ENCODE measurements at places on chromosomes 13 and 19.

DNA sequence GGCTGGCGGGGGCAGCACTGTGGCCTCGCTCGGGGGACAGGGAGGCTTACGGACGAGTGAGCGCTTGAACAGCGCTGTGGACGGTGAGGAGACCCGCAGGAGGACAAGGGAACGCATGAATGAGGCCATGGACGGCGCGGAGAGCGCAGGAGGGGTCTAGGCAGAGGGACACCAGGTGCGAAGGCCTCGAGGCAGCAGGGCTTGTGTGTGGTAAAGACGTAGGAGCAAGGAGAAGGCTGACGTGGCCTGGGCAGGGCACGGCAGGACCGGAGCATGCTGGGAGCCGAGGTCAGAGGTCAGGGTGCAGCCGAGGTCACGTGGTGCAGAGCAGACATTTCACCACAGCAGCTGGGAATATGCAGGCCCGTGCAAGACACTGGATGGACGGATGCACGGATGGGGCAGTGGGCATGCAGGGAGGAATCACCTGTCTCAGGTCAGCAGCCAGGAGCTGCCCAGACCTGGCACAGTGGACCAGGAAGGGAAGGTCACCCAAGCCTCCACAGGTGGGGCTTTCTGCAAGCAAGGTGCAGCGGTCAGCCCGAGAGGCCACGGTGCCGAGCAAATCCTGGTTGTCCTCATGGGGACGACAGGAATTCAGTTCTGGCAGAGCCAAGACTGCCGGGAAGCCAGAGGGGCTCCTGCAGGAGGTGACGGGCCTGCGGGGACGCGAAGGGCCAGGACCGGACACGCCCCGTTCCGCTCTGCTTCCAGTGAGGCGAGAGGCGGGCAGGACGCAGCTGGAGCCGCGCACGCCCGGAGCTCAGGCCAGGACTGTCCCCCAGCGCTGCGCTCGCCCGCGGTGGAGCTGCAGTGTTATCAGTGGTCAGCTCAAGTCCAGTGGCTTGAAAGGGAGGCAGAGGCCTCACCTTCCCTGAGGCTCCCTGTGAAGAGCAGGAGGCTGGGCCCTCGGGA is 72.2 kb downstream of the RASA3 start:
- no peak for DNase-seq

- no peak for DNase-seq
Measured at GRCh38 chr13:102333320-102334198, 68.3 kb downstream of the FGF14 start.

DNA sequence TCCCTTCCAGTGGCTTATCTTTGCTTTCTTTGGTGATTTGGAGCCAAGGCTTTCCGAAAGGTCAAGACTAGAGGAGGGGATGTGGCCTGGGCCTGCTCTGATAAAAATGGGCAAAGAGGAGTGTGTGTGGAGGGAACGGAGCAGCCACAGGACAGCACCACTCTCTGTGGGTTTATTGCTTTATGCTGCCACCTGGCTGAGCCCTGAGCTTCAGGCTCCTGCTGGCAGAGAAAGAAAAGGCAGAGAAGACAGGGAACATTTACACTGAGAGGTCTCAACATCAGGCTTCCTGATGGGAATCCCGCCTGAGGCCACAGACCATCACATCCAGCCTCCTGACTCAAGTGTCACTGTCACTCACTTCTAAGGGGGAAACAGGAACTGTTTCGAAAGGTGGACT is 9.2 kb upstream of the GSX1 start:
- DNase-seq = no peak

DNA sequence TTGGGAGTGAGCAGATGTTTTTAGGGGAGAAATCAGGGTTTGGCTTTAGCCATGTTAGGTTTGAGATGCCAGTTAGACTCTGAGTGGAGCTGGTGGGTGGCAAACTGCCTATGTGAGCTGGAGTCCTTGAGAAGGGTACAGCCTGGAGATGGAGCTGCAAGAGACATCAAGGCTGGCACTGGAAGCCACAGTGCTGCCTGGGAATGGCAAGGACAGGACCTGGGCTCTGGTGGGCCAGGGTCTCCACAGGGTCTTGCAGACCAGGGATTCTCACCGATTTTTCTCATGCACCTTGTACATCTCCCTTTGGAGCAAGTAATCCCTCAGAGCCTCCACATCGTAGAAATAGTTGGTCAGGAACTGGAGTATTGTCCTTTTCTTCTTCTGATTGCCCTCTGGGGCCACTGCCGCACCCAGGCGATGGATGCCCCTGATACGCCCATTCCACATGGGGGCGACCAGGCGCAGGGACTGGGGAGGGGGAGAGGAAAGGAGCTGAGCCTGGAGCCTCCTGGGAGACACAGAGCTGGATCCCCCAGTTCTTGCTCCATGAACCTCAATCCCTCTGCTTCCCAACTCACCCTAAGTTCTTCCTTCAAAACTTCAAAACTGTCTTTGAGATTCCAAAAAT is 1.7 kb downstream of the DMAC2 start:
- no peak for DNase-seq

GRCh38 chr19:2540646-2541454 is 64.9 kb downstream of the GADD45B start:
- no peak for DNase-seq

DNA sequence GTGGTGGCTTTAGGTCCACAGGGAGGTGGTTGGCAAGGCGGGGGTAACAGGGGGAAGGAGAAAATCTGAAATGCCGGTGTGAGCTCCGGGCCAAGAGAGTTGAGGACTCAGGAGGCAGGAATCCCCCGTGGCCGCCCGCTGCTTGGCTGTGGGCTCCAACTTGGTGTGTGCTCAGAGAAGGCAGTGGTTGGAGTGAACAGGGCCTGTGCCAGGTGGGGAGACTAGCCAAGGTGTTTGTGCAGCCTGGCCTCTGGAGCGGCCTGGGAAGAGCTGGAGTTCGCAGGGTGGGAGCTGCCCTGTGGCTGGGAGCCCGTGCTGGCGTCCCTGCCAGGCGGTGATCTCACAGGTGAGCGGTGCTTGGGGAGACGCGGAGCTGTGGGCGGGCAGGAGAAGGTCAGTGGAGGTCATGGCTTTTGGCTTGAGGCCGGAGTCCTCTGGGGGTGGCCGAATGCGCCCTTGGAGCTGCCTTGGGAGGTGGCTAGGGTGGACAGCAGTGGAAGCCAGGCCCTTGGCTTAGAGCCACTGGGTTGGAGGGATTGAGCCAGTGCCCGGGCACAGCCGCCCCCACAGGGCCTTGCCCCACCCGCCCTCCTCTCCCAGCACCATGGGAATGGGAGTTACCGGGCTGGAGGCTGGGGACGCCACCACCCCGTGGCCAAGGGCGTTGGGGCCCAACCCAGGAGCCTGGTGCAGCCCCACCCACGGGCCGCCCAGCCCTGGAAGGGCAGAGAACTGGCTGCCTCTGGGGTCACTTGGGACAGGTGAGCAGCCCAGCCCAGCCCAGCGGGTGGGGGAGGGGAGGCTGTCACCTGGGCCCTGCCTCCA is 7.1 kb upstream of the CIRBP start:
- DNase-seq = peak; percentile 52

- DNase-seq = no peak
Measured at GRCh38 chr19:53333066-53333462, 485 bp upstream of the ZNF845 start.
